ENCODE measurements at places on chromosomes 4 and X.
A peak's percentile ranks its signal among the peaks of the same experiment; 100 is the strongest.

DNA sequence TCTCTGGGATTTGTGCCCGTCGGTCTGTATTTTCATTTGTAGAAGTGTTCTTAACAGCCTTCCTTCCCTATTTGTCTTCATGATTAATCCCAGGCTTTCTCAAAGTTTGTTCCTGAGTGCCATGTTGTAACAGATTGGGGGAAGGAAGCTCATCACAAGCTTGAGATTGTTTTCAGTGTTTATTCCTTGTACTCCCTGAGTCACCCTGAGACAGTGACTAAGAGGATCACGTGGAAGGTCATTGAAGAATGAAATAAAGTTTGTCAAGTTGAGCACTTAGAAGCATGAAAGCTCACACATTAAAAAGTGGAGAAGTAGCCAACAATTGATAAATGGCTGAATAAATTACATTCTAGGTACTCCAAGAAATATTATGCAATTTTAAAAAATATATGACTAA is 153.5 kb upstream of the FAM241A start:
- DNase-seq, result no peak

DNA sequence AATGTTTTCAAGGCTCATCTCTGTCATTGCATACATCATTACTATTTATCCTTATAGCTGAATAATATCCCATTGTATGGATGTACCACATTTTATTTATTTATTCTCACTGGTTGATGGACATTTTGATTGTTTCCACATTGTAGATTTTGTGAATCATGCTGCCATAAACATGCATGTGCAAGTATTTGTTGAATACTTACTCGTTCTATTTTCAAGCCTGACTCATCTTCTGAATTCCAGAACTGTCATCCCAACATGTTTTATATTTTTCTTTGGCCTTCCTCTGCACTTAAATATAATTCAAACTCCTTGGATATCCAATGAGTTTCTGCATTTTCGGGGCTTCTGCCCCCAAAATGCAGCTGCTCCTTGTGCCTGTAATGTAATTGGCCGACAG is 77.6 kb downstream of the MXRA5 start:
- DNase-seq, result no peak

- no peak for DNase-seq
Observed at GRCh38 chrX:24876530-24877287, 139.1 kb downstream of the ARX start.

- DNase-seq, result no peak
Observed at GRCh38 chrX:45749375-45749774, 548.7 kb upstream of the DIPK2B start.

DNA sequence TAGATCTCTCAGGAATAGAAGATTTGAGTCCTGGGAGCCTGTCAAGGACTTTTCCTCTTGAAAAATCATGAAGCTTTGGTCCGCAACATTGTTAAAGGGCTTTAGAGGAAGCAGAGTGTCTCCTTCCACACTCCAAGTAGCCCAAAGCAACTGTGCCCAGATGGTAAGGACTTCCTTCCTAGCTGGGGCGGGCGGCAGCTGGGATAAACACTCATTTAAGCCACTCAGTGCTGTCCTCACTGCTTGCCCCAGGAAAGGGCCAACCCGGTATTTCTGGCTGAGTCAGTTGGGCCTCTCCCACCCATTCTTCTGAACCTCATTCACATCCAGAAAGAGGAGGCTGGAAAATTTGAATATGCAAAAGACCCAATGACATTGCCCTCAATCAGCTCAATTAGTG is 144.3 kb downstream of the CHIC2 start:
- no peak for DNase-seq

GRCh38 chr4:132860976-132861375 is 288.1 kb upstream of the PCDH10 start:
- DNase-seq, result no peak

- DNase-seq, result no peak
Observed at GRCh38 chr4:3311095-3311372, 18.2 kb downstream of the RGS12 start.

DNA sequence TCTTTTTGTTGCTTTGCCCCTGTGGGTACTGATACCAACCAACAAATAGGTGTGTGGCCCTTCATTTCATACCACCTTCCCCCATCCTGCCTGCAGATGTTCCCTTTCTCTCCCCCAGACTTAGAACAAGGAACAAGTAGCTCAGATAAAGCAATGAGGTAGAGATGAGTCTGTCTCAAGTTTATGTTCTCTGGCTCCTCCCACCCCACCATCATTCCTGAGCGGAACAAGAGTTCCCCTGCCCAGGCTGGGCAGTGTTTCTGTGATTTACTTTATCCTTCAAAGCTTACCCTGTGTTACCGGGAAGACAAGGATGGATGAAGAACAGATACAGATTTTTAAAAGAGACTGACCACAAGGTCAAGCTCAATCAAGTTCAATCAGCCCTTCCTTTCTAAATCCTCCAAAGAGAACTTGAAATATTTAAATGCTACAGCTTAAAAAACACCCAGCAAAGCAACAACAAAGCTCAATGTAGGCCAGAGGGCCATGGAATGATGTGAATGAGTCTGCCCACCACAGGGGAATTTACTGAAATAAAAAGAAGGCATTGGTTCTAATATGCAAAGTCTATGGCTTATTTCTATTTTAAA is 80.1 kb upstream of the UCP1 start:
- no peak for DNase-seq

DNA sequence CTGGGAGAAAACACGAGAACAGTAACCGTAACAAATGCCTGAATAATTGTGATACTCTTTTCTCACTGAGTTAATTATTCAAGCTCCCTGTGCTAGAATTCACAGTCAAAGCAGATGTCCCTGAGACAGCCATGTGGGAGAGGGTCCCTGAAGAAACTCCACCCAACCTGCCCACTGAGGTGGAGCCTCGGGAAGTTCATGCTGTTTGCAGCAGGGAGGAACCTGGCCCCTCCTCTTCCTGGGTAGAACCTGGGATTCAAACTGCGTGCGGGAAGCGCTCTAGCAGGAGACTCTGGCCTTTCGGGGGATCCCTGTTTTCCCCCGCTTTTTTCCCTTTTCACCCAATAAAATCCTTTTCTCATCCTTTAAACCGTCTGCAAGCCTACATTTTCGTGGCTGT is 20.2 kb upstream of the RHOH start:
- DNase-seq, result no peak

- no peak for DNase-seq
Observed at GRCh38 chrX:100090931-100091330, 319.1 kb downstream of the PCDH19 start.

DNA sequence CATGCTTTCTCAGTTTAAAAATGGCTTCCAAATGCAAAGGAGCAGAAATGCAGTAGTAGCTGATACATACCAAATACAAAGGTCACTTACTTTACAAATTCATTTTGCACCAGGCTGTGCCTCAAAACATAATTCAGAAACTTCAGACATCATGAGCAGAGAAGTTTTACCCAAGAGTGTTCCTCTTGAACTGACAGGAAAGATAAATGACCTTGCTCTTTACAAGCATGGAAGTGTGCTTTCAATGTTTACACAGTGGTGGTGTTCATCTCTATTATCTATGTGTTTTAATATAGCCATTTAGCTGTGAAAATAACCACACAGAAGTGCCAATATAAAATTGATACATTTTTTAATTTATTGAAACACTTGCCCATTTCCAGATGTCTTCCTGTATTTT is 383.4 kb downstream of the ANKRD50 start:
- no peak for DNase-seq

DNA sequence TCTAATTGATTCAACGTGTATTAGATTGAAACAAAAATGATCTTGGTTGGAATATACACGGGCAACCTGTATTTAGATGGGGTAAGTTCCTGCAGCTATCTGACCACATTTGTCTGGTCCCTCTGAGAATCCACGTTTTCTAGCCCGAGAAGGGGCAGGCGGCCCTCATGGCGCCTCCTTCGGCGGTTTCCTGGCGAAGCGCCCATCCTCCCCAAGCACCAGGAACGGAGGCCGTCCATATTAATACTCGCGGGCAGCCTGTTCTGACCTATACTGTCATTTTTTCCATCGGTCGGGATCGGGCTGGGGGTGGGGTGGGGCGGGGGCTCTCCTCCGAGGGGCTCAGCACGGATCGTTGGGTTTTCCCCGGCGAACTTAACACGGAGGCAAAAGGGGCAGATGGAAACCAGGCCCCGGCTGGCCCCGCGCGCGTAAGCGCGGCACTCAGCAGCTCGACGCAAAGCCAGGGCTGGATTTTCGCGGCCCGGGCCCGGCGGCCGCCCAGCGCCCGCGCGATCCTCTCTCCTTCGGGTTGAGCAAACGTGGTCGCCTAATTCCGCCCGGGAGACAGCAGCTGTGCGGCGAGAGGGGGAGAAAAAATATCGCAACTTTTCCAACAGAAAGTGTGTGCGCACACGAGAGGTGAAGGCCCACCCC is 77.2 kb upstream of the BCOR start:
- no peak for DNase-seq

- no peak for DNase-seq
Observed at GRCh38 chr4:99633772-99634171, 23.9 kb downstream of the C4orf54 start.

- DNase-seq, result no peak
Observed at GRCh38 chr4:53043055-53043454, 180.9 kb downstream of the RASL11B start.

- no peak for DNase-seq
Observed at GRCh38 chr4:100379583-100380105, 138.2 kb downstream of the EMCN start.

DNA sequence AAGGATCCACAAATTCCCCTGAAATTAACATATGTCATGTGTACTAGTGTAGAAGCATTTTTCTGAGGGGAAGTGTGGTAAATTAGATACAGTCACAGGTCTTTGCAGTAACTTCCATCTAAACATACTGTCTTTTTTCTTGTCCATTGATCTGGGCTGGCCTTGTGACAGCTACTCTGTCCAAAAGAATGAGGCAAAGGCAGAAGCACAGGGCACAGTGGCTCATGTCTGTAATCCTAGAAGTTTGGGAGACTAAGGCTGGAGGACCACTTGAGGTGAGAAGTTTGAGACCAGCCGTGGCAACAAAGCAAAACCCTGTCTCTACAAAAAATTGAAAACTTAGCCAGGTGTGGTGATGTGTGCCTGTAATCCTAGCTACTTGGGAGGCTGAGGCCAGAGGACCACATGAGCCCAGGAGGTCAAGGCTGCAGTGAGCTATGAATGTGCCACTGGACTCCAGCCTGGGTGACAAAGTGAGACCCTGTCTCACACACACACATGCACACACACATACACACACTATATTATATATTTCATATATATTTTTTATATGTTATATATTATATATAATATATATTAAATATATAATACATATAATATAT is 47.6 kb downstream of the HAND2 start:
- no peak for DNase-seq

GRCh38 chr4:94743838-94744237 is 13.9 kb upstream of the BMPR1B start:
- no peak for DNase-seq

- DNase-seq, result no peak
Observed at GRCh38 chrX:104728456-104728855, 162.5 kb downstream of the IL1RAPL2 start.

DNA sequence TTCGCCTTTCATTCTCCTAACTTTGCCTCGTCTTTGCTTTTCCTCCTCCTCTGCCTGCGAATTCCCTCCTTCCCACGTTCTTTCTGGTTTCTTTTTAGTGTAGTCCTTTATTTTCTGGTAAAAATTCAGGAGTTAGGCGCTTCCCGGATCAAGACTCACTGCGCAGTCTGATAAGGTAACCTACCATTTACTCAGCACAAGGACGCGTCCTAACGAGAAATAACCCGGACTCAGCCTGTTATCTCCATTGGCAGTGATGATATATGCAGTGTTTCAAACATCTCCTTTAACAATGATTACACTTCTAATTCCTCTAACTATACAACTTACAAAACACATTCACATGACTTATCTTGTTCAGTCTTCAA is 357 bp upstream of the ETNPPL start:
- DNase-seq, result no peak

DNA sequence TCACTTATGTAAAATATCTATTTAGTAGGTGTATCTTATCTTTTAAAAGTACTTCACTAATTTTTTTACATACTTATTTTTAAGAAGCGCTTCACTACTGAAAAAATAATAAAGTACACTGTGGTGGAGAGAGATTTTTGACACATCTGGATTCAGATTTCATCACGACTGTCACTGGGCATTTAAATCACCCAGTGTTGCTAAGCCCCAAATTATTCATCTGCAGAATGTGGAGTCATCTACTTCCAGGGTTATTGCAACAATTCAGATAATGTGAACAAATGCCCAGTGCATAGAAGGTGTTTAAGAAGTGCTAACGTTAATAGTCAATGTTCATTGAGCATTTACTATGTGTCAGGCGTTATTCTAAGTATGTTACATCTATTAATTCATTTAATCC is 41.8 kb downstream of the AASDH start:
- no peak for DNase-seq

GRCh38 chr4:123777373-123777772 is 380.8 kb downstream of the SPRY1 start:
- peak; percentile 43 for DNase-seq

- no peak for DNase-seq
Observed at GRCh38 chrX:74656079-74656745, 41.8 kb upstream of the RLIM start.

DNA sequence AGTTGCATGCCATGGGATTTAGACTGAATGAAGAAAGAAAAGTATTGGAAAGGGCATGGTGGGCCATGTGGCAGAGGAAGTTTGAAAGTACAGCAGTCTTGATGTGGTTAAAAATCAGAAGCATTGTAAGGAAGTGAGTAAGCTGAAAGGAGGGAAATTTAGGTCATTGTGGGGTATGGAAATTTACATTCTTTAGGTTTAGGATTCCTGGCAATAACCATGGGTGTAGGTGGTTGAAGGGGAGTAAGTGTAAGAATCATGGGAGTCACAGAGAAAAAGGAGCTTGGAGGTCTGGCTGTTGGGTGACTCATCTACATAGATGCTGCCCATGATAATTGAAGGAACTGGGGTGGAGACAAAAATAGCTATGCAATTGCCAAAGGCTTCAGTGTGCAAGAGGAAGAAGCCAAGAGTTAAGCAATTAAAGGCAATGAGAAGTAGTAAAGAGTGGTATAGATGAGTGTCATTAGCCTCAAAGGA is 243.8 kb upstream of the LDB2 start:
- DNase-seq, result no peak

GRCh38 chrX:111411557-111411956 is 435 bp downstream of the DCX start:
- DNase-seq, result no peak

GRCh38 chr4:112897543-112897942 is 151.9 kb upstream of the ANK2 start:
- no peak for DNase-seq

DNA sequence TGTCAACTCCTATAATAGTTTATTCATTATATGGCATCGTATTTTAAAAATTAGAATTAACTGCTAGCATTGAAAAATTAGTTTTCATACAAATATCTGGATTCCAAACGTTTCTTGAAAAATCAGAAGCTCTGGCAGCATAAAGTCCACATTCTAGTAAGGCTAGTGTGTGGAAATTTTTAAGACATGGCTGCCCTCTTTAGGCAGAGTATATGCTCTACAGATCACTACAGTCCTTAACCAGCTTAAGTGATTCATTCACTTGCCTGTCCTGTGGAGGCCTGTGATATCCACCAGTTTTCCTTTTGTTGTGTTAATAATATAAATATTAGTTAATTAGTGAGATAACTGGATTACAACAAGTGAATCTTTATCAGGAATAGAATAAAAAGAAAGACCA is 287.2 kb downstream of the OPHN1 start:
- peak; percentile 44 for DNase-seq

- no peak for DNase-seq
Observed at GRCh38 chrX:39227371-39227770, 426.1 kb downstream of the MID1IP1 start.

GRCh38 chr4:48090621-48091020 is 43.4 kb downstream of the TXK start:
- no peak for DNase-seq

- no peak for DNase-seq
Observed at GRCh38 chr4:57314636-57315035, 204.5 kb upstream of the IGFBP7 start.

Data from globus pallidus (tissue), 1 donor.